ENCODE measurements at places on chromosomes 7 and 10.

DNA sequence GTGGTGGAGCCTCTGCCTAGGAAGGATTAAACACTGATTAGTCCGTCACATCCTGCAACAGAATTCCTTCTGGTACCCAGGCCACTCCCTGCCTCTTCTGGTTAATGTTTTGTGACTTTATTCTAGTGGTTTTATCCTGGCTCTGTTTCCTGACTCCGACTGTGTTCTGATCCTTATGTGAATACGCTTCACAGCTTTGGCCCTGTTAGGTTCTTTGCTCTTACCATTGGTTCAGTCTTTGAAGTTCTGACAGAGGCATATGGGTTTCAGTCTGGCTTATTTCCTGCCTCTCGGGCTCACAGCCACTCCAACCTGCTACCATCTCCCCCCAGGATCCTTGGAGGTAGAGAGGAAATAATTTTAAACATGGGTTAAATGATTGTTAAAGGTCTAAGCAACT is 23.2 kb upstream of the FGL2 start:
- DNase-seq = no peak
- H3K4me3 ChIP-seq = no peak overlapping the region
- no peak overlapping the region for H3K27ac ChIP-seq
- peaks cover 16% of the 10 kb centered on the region for H3K36me3 ChIP-seq
- H3K4me1 ChIP-seq = peaks cover 22% of the 10 kb centered on the region
- no peaks in the 10 kb centered on the region for H3K27me3 ChIP-seq

- peaks cover 2% of the 10 kb centered on the region for H3K4me1 ChIP-seq
- no peak overlapping the region for H3K4me3 ChIP-seq
- no peaks in the 10 kb centered on the region for H3K27me3 ChIP-seq
- DNase-seq = no peak
- H3K27ac ChIP-seq = no peak overlapping the region
Measured at GRCh38 chr7:131346885-131347592, 19.4 kb downstream of the MKLN1 start.

- DNase-seq = no peak
- no peaks in the 10 kb centered on the region for H3K36me3 ChIP-seq
- H3K4me1 ChIP-seq = no peaks in the 10 kb centered on the region
Measured at GRCh38 chr10:123622381-123622780, 43.8 kb upstream of the GPR26 start.

DNA sequence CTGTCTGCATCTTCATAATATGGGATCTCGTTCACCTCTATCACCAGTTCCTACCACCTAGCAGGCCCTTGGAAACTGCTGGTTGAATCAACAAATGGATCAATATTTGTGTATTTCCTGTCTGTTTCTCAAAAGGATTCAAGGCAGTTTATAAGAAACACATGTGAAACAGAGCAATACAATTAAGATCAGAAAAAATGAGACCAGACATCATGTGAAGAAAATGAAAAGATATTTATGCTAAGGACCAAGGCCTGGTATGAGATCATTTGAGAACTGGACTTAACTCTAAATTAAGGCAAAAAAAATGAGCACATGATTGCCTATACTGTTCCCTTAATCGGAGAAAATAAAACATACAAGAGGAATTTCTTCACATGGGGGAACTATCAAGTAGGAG is 589.0 kb downstream of the SUGCT start:
- no peak for DNase-seq
- H3K4me1 ChIP-seq = peaks cover 7% of the 10 kb centered on the region
- H3K4me3 ChIP-seq = no peak overlapping the region
- no peak overlapping the region for H3K27ac ChIP-seq
- H3K27me3 ChIP-seq = peaks cover 8% of the 10 kb centered on the region
- H3K36me3 ChIP-seq = peaks cover 3% of the 10 kb centered on the region

- peaks cover 11% of the 10 kb centered on the region for H3K27me3 ChIP-seq
- no peaks in the 10 kb centered on the region for H3K4me1 ChIP-seq
- H3K27ac ChIP-seq = no peak overlapping the region
- no peak overlapping the region for H3K4me3 ChIP-seq
Measured at GRCh38 chr7:32594965-32595490, 99.7 kb downstream of the AVL9 start.

GRCh38 chr10:125955766-125956165 is 59.4 kb downstream of the FANK1 start:
- H3K27me3 ChIP-seq = no peaks in the 10 kb centered on the region
- no peak for DNase-seq
- H3K4me3 ChIP-seq = no peak overlapping the region
- no peaks in the 10 kb centered on the region for H3K4me1 ChIP-seq

DNA sequence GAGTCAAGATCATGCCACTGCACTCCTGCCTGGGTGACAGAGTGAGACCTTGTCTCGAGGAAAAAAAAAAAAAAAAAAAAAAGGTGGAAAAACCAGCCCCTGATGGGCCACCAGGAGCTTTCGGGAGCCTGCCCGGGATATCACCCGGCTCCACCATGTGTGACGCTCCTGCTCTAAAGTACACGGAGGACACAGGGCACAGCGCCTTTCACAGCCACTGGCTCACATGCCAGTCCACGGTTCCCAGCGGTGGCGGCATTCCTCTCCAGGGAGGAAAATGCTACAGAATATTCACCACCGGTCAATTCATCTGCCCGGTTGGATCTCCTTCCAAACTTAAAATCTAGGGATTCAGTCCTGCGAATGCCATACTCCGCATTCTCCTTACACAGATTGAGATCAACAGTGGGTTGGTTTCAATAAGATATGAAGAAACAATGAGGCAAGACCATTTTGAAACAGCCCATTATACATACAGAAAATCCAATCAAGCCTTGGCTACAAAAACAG is 81.2 kb downstream of the CTBP2 start:
- no peak for DNase-seq
- no peaks in the 10 kb centered on the region for H3K4me1 ChIP-seq
- no peak overlapping the region for H3K4me3 ChIP-seq
- no peak overlapping the region for H3K27ac ChIP-seq

DNA sequence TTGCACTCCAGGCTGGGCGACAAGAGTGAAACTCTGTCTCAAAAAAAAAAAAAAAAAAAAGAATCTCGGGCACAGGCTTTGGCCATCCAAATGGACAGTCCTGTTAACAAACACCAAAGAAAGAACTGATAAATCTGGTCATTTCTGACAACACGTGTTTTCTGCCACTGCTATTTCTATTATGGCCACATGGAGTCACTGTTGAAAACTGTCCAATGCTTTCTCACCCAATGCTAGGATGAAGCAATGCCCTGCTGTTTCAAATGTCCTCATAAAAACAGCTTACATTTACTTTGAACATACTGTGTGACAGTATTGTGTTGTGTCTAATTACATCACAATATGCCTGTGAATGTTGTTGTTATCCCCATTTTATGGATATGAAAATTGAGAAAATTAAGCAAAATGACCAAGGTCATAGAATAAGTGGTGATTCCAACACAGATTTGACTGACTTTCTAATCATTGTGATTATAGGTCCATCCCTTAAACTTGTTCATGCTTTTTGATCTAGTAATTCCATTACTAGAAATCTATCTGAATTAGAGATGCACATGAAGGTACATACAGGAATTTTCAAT is 19.9 kb upstream of the MAP3K8 start:
- peaks cover 35% of the 10 kb centered on the region for H3K4me1 ChIP-seq
- H3K27ac ChIP-seq = no peak overlapping the region
- H3K27me3 ChIP-seq = no peaks in the 10 kb centered on the region
- H3K36me3 ChIP-seq = no peaks in the 10 kb centered on the region
- H3K4me3 ChIP-seq = no peak overlapping the region

GRCh38 chr10:95303535-95303934 is 12.7 kb upstream of the PDLIM1 start:
- peaks cover 5% of the 10 kb centered on the region for H3K27me3 ChIP-seq
- no peak for DNase-seq
- H3K36me3 ChIP-seq = no peaks in the 10 kb centered on the region
- no peak overlapping the region for H3K27ac ChIP-seq
- no peak overlapping the region for H3K4me3 ChIP-seq

- H3K36me3 ChIP-seq = peaks cover 60% of the 10 kb centered on the region
- DNase-seq = no peak
- no peak overlapping the region for H3K27ac ChIP-seq
- H3K4me3 ChIP-seq = no peak overlapping the region
- H3K27me3 ChIP-seq = no peaks in the 10 kb centered on the region
- peaks cover 17% of the 10 kb centered on the region for H3K4me1 ChIP-seq
Measured at GRCh38 chr10:110897184-110897583, 21.8 kb downstream of the BBIP1 start.

GRCh38 chr10:109851616-109852474 is 71.5 kb downstream of the XPNPEP1 start:
- no peak overlapping the region for H3K27ac ChIP-seq
- H3K4me3 ChIP-seq = no peak overlapping the region
- DNase-seq = peak; percentile 18

DNA sequence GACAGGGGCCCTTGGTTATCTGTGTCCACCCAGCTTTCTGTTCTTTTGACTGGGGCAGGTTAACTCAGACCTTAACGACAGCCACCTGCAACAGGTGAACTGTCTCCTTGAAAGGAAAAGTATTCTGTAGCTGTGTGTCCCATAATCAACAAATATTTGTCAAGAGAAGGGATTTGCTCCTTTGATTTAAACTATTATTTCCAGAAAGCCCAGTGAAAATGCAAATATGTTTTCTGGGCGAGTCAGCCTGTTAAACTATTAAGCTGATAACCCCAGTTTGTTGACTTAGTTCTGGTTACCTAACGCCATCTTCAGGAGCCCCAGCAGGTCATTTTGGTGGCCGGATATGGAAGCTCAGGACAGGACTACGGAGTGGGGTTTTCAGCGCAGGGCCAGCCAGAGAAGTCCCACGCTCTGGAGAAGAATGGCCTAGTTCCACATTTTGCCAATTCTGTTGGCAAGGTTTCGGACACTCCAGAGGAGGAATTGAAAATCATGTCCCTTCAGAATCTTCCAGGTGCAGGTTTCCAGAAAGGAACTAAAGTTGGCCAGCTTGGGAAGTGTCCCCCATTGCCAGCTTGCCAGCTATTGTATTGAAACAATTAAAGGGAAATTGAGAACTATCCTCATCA is 54.5 kb downstream of the ADRA2A start:
- H3K27me3 ChIP-seq = peaks cover 25% of the 10 kb centered on the region
- DNase-seq = no peak
- no peaks in the 10 kb centered on the region for H3K4me1 ChIP-seq
- no peak overlapping the region for H3K4me3 ChIP-seq
- H3K36me3 ChIP-seq = no peaks in the 10 kb centered on the region
- H3K27ac ChIP-seq = no peak overlapping the region

- DNase-seq = peak; percentile 99
- H3K36me3 ChIP-seq = peaks cover 44% of the 10 kb centered on the region
- H3K27ac ChIP-seq = peak within 1 kb of the TSS; percentile 98
- H3K4me1 ChIP-seq = peaks cover 34% of the 10 kb centered on the region
- no peaks in the 10 kb centered on the region for H3K27me3 ChIP-seq
- H3K4me3 ChIP-seq = peak within 1 kb of the TSS; percentile 94
Measured at GRCh38 chr7:44796504-44797328, at the start of gene PPIA. Gene PPIA (plus strand): TSS chr7:44796681. CDS start chr7:44796725, 44 bp downstream.

GRCh38 chr10:1272079-1272776 is 216.0 kb downstream of the WDR37 start:
- H3K27ac ChIP-seq = no peak overlapping the region
- H3K36me3 ChIP-seq = no peaks in the 10 kb centered on the region
- no peak overlapping the region for H3K4me3 ChIP-seq

DNA sequence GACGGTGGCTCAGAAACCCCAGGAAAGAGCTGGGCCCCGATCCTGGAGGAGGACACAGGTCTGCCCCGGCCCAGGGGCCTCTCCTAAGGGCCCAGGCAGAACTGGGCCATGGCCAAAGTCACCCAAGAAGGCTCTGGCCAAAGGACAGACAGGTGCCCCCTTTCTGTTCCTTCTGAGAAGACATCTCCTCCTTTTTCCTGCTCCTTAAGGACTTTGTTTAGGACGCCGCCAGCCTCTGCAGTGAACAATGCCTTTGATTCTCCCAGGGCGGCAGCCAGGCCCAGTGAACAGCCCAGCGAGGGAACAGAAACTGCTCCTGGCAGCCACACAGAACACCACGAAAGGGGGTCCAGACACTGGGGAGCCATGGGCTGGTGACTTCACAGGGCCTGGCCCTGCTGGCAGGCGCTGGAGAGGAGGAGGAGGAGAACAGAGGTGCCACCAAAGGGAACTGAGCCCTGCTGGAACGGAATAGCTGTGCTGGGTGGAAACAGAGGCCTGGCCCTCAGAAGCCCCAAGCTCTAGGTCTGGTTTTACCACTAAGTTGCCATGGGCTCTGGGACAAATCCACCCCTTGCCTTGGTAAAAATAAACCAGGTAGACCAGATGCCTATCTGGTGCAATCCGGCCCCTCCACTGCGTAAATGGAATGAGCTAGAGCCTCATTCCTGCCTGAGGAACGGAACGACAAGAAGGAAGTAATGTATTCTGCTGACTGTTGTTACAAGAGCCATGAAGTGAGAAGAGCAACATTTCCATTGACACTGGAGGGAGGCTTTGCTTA is 163.3 kb upstream of the RHEB start:
- no peak overlapping the region for H3K4me3 ChIP-seq
- H3K27me3 ChIP-seq = no peaks in the 10 kb centered on the region
- H3K36me3 ChIP-seq = no peaks in the 10 kb centered on the region
- DNase-seq = no peak

- DNase-seq = no peak
- no peaks in the 10 kb centered on the region for H3K27me3 ChIP-seq
- peak overlapping the region; percentile 34 for H3K27ac ChIP-seq
- peak overlapping the region; percentile 70 for H3K4me3 ChIP-seq
- H3K36me3 ChIP-seq = peaks cover 14% of the 10 kb centered on the region
- H3K4me1 ChIP-seq = peaks cover 20% of the 10 kb centered on the region
Measured at GRCh38 chr7:40135317-40135610, 459 bp downstream of the SUGCT start.

- H3K36me3 ChIP-seq = no peaks in the 10 kb centered on the region
- no peaks in the 10 kb centered on the region for H3K4me1 ChIP-seq
- H3K4me3 ChIP-seq = no peak overlapping the region
- H3K27ac ChIP-seq = no peak overlapping the region
Measured at GRCh38 chr7:79684384-79684783, 230.9 kb upstream of the MAGI2 start.

GRCh38 chr7:123847868-123848267 is 2.9 kb downstream of the HYAL4 start:
- H3K36me3 ChIP-seq = no peaks in the 10 kb centered on the region
- H3K4me1 ChIP-seq = no peaks in the 10 kb centered on the region
- no peak overlapping the region for H3K4me3 ChIP-seq
- peaks cover 5% of the 10 kb centered on the region for H3K27me3 ChIP-seq
- DNase-seq = no peak

- no peaks in the 10 kb centered on the region for H3K36me3 ChIP-seq
- no peaks in the 10 kb centered on the region for H3K4me1 ChIP-seq
- no peak overlapping the region for H3K4me3 ChIP-seq
- DNase-seq = no peak
- H3K27ac ChIP-seq = no peak overlapping the region
Measured at GRCh38 chr10:121610798-121611323, 12.6 kb upstream of the FGFR2 start.

- H3K27me3 ChIP-seq = no peaks in the 10 kb centered on the region
- no peaks in the 10 kb centered on the region for H3K36me3 ChIP-seq
- no peak for DNase-seq
Measured at GRCh38 chr7:13078105-13078504, 390.7 kb downstream of the ARL4A start.

Data from activated CD8-positive, alpha-beta T cell treated with anti-CD3 and anti-CD28 coated beads, Interleukin-2, amount 10 ng/mL, durations not matched to agents 7 days and 5 days (primary cell).